ENCODE measurements at places on chromosomes 3 and 15.

DNA sequence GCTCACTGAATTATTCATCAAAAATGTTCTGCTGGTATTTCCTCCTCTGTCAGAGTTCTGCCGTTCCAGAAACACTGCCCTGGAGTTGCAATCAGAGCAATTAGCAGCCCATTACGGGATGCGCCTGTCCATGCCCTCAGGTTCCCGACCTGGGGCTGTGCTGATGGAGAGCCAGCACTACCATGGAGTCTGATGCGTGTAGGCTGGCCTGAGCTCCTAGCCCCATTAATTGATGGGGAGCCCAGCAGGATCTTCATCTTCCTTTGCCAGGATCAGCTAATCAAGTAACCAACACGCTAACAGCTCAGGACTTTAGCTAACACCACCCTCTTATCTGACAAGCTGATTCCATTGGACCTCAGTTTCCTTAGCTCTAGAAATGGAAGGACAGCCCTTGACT is 164.2 kb downstream of the ABHD5 start:
- DNase-seq = no peak

GRCh38 chr3:100429187-100429716 is 27.9 kb downstream of the LNP1 start:
- no peak for DNase-seq

- no peak for DNase-seq
These were observed 646.5 kb downstream of the MCTP2 start for GRCh38 chr15:94877833-94878232.

DNA sequence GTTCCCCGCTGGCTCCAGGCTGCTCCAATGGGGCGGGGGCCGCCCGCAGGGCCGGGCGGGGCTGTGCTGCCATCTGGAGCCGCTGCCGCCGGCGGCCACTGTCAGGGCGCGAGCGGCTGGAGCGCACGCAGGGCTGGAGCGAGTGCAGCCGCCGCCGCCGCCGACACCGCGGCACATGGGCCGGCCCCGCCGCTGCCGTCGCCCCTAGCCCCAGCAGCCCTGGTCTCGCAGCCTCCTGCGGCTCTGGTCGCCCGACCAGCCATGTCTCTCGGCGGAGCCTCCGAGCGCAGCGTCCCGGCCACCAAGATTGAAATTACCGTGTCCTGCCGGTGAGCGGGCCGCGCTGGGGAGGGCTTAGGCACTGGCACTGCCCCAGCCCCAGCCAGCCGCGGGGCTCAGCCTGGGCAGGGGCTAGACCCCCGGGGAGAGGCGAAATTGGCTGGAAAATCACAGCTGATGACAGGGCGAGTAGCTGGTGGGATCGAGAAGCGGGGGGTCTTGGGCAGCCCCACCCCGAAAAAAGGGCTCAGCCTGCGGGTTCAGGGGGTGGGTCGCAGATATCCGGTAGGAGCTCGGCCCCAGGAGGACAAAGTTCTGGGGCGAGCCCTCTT is at the start of gene CPNE9:
CPNE9 (plus strand) TSS at position 98 of the 611 bp plus-strand sequence; CDS start at position 262, 164 bp downstream.
- DNase-seq = no peak

DNA sequence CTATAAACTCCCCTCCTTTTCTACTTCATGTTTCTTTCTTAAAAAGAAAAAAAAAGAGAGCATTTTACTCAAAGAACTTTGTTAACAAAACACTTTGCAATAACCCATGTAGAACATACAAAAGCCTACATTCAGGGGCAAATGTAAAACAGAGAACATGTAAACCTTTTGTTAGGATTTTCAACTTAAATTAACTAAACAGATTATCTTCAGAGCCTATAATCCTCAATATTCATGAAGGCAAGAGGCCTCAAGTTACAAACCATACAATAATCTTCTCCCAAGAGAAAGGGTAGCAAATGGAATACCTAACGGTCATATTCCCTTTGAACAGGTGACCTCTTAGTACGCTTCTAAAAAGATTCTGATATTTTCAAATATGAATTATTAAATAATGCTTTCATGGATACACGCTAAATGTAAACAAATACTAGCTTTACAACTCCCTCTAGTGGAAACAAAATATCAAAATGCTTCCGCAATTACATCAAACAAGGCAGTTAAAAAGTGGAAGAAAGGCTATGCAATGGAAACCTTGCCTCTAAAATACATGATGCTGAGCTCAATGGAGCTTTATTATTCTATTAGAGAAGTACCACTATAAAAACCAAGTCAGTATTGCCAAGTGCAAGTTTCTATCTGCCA is 9.9 kb downstream of the CEP152 start:
- DNase-seq = no peak

DNA sequence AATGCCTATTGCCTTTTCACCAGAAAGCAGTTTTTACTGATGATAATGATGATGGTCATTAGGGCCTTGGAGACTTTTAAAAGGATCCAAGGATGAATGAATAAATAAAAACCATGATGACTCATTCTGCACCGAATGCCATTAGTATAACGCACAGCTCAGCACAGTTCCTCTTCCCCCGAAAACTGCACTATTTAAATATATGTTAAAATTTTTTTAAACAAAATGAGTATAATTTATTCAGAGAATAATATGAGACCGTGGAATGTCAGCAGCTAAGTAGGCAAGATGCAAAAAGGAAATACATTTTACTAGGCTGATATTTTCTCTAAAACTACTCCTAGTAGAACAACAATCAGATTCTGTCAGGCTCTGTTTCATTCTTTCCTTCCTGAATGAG is 83.4 kb upstream of the NANOGP8 start:
- DNase-seq = no peak

DNA sequence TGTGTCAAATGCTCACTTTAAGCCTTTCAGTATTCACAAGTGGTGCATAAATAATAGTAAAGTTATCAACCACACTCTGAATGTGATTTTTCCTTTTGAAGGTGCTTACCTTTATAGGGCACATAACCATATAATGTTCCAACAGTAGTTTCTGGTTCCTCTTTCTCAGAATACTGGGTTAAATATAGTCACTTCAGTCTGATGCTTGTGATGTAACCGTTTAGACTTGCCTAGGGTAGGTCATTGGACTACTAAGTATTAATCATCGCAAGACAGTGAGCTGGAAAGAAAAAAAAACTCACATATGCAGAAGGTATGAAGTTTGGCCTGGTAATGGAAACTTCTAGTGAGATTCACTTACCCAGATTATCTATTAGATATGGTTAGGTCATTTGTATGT is 1.9 kb downstream of the KBTBD8 start:
- peak; percentile 42 for DNase-seq

All from activated CD4-positive, alpha-beta T cell treated with anti-CD3 and anti-CD28 coated beads, Interleukin-2, Interleukin-4, amounts not matched to agents 100 ng/mL and 50 ng/mL, durations not matched to agents 16 hours and 8 hours (primary cell).